Progenitor cell of endocrine pancreas (in vitro differentiated cells): ENCODE measurements at places on chromosomes 3 and 15. TPM values are rescaled to one million over a fixed set of nuclear protein-coding genes. Genes with fewer than 3 reads are reported as not detected.

Gene ZWILCH
- 22.5 and 23.3 TPM in 2 replicates for total RNA-seq

Gene TTLL13
- 0.69 TPM in 1 of 2 replicates, not detected in the other for total RNA-seq

Gene FRG2C
- total RNA-seq = not detected in 2 replicates

Gene GJD2
- total RNA-seq = 0.27 and 0.38 TPM in 2 replicates

Gene KBTBD8
- 5.8 and 6.1 TPM in 2 replicates for total RNA-seq

Gene HEXA
- total RNA-seq = 67.4 and 77.8 TPM in 2 replicates

Gene TNFAIP8L3
- 0.27 TPM in 1 of 2 replicates, not detected in the other for total RNA-seq
